Bronchus fibroblast of lung (primary cell): ENCODE measurements at places on chromosomes 2 and 18. TPM values are rescaled to one million over a fixed set of nuclear protein-coding genes. Genes with fewer than 3 reads are reported as not detected.

CPS1 gene
- total RNA-seq = 11.0 and 18.5 TPM in 2 replicates

DLGAP1 gene
- 0.34 and 0.45 TPM in 2 replicates for total RNA-seq

POTEF gene
- not detected in 2 replicates for total RNA-seq

ALKAL2 gene
- not detected in 2 replicates for total RNA-seq

AKAIN1 gene
- total RNA-seq = not detected in 2 replicates

MC2R gene
- total RNA-seq = not detected in 2 replicates

ZC3H6 gene
- total RNA-seq = 1.3 and 1.5 TPM in 2 replicates

CERKL gene
- total RNA-seq = 0.15 TPM in 1 of 2 replicates, not detected in the other

REEP1 gene
- total RNA-seq = 0.67 TPM in 1 of 2 replicates, not detected in the other

CAPN14 gene
- total RNA-seq = under 0.01 TPM in 2 replicates

IKZF2 gene
- 5.0 and 5.9 TPM in 2 replicates for total RNA-seq

TMEM17 gene
- 1.5 and 2.1 TPM in 2 replicates for total RNA-seq

B4GALT6 gene
- 1.8 and 3.0 TPM in 2 replicates for total RNA-seq

PROC gene
- total RNA-seq = not detected in 2 replicates

KIAA2012 gene
- not detected in 2 replicates for total RNA-seq

IL1RL2 gene
- total RNA-seq = 0.50 and 0.74 TPM in 2 replicates

SERPINB3 gene
- not detected in 2 replicates for total RNA-seq

SLC14A1 gene
- total RNA-seq = 3.7 and 4.5 TPM in 2 replicates

CHPF gene
- 94.3 and 95.3 TPM in 2 replicates for total RNA-seq

SERPINB12 gene
- not detected in 2 replicates for total RNA-seq
